Endodermal cell (in vitro differentiated cells): ENCODE measurements at places on chromosomes 13 and 19.

DNA sequence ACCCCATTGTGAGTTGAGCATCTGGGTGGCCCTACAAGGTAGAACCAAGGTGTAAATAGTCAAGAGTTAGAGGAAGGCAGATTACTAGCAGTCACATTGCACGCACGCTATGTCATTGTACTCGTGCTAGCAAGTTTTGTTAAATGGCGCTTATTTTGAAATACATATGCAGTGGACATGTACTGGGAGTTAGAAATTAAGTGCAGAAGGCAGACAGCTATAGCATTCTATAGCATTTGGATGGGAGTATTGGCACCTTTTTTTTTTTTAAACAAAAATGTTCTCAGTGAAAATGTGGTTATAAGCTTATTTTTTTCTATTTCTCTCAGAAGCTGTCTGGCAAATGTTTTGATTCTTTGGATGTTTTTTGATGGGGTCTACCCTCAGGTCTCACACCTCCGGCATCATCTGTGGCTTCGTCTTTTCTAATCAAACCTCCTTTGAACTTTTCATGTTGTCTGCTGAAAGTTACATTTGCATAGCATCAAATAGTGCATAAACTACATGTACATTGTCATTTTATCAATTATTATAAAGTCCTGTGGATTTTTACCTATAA is 68.1 kb downstream of the ARHGEF7 start:
- DNase-seq = no peak

- no peak for DNase-seq
Measured at GRCh38 chr13:51542346-51543242, 41.7 kb upstream of the WDFY2 start.

DNA sequence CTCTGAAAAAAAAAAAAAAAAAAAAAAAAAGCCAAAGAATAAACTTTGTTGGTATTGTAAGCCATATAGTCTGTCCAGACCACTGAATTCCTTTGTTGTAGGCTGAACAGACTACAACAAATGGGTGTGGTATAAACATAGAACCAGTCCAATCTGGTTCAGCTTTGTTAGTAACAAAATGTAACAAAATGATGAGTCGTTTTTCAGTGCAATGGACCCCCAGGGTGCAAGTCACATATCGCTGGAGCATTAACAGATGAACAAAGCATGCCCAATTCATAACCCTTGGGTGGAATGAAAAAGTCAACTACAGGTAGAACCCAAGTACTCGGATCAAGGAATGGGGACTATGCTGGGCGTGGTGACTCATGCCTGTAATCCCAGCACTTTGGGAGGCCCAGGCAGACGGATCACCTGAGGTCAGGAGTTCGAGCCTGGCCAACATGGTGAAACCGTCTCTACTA is 13.6 kb upstream of the FCHO1 start:
- no peak for DNase-seq

- no peak for DNase-seq
Measured at GRCh38 chr19:3844596-3844995, 24.2 kb downstream of the ZFR2 start.

GRCh38 chr13:77033717-77034302 is 6.9 kb upstream of the FBXL3 start:
- DNase-seq = no peak

- DNase-seq = peak; percentile 83
Measured at GRCh38 chr13:49998714-49999624, 2.1 kb downstream of the TRIM13 start.

DNA sequence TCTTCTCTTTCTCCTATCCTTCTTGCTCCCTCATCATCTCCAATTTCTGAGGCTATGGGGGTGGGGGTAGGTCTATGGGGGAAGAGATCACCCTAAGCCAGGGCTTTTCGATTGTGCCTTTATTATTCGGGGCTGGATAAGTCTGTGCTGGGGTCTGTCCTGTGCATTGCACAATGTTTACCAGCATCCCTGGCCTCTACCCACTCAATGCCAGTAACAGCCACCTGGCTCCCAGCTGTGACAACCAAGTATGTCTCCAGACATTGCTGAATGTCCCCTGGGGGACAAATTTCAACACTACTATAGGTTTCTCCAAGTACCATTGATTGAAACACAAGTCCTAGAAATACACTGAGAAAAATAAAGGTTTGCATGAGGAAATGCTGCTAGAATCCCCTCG is 13.2 kb downstream of the CBY2 start:
- DNase-seq = no peak

DNA sequence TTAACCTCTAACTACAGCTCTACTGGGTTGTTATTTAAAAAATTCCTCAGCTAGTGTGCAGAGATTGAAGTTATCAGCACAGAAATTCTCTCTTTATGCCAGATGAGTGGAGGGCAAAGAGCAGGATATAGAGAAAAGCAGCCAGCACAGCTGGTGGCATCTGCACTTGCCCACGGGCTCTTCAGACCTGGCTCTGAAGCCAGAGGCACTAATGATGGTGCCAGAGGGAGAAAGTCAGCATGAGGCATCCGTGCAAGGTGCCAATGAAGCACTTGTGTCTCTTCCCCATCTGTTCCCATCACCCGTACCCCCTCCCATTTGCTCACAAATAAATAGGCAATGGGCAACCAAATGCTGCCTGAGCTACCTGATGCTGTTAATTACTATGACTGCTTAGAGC is 138.9 kb downstream of the OLFM4 start:
- DNase-seq = no peak

GRCh38 chr19:14830702-14831101 is 4.3 kb downstream of the OR7A5 start:
- DNase-seq = no peak

- DNase-seq = no peak
Measured at GRCh38 chr13:43214124-43214523, 190.7 kb downstream of the DNAJC15 start.

GRCh38 chr13:99463646-99464397 is 37.5 kb upstream of the TM9SF2 start:
- no peak for DNase-seq

GRCh38 chr13:85197431-85197830 is 601.8 kb downstream of the SLITRK6 start:
- DNase-seq = no peak

GRCh38 chr13:39233519-39233918 is 195.3 kb downstream of the NHLRC3 start:
- no peak for DNase-seq

DNA sequence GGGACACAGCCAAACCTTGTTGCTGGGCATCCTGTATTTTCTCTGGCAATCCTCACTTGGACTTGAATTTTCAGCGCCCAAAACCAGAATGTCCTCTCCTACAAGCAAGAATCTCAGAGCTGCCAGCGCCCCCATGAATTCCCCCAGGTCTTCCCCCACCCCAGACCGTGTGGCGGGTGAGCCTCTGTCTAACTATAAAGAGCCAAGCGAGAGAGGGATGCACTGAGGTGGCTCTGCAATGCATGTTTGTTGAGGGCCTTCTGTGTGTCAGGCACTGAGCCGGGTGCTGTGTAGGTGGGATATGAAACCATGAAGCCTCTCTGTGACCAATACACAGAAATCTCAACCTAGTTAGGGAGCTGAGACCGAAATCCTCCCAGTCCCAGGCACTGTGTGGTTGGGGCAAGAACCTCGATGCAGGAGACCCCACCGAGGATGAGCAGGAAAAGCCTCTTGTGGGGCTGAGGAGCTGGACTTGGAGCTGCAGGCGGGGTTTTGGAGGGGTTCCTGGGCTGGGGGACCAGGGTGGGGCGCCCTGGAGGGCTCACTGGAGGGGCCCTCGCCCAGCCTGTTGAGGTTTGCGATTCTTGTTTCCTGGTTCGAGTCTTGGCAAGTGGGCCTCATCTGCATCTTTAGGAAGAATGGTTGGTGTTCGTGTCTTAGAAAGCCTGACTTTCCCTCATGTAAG is 12.4 kb upstream of the PROZ start:
- peak; percentile 34 for DNase-seq

- DNase-seq = no peak
Measured at GRCh38 chr19:52296400-52296772, 583 bp upstream of the ZNF480 start.

DNA sequence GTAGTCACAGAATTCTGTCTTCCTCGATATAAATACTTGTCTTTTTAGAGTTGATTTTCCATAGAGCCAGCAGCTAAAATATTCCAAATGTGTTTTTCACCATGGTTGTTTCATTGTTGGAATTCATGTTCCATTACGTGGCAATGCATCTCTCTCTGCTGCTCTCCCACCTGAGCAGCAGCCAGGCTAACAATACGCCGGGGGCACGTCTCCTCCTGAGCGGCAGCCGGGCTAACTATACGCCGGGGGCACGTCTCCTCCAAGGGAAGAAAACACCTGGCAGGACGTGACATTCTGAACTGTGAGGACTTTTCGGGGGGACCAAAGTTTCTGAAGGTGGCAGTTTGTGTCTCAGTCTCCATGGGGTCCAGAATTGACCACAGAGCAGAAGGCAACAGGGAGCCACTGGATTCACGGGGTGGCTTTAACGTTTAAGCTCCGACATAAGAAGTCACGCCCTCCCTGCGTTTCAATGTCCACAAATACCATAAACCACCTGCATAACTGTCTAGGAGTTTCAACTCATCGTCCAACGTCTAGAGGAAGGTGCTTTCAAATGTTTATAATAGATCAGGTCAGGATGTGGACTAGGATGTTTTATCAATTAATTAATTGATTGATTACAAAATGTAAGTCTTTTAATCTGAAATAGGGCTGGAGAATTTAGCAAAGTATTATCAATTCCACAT is 15.1 kb downstream of the PLPP2 start:
- no peak for DNase-seq

GRCh38 chr19:29896802-29897201 is 45.2 kb upstream of the URI1 start:
- DNase-seq = no peak

GRCh38 chr19:32233091-32233490 is 112.3 kb upstream of the ZNF507 start:
- no peak for DNase-seq
